ENCODE measurements at places on chromosomes 6 and 20.

- no peak for DNase-seq
Measured at GRCh38 chr6:136012943-136013342, 161.4 kb downstream of the PDE7B start.

DNA sequence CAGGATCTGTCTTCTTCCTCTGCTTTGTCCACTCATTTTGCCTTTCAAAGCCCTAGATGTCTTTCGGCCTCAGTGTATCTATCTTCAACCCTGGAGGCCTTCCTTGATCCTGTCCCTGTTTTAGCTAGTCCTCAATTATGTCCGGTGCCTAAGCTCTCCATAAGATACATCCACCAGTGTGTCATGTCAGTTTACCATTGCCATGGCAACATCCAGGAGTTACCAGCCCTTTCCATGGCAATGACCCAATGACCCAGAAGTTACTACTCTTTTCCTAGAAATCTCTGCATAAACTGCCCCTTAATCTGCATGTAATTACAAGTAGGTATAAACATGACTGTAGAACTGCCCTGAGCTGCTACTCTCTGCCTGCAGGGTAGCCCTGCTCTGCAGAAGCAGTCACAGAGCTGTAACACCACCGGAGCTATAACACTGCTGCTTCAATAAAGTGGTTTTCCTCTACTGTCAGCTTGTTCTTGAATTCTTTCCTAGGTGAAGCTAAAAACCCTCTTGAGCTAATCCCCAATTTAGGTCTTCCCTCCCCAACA is 712.1 kb upstream of the AGPAT4 start:
- no peak for DNase-seq

GRCh38 chr6:89372506-89372901 is 20.0 kb upstream of the UBE2J1 start:
- no peak for DNase-seq

DNA sequence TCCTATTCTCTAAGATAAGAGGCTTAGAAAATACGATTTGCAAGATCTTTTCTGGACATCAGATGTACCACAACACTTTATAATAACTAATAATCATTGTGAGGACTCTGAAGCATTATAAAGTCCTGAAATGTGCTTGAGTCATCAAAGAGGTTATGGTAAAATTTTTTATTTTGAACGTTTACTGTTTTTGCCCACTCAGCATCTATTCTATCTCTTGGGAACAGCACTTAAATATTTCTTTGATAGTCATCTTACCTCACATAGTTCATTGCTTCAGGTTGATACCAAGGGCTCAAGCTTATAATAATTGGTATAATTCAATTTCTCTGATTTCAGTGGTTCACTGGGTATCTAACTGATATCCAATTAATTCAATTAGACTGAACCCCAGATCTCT is 700.5 kb downstream of the KHDRBS2 start:
- no peak for DNase-seq

DNA sequence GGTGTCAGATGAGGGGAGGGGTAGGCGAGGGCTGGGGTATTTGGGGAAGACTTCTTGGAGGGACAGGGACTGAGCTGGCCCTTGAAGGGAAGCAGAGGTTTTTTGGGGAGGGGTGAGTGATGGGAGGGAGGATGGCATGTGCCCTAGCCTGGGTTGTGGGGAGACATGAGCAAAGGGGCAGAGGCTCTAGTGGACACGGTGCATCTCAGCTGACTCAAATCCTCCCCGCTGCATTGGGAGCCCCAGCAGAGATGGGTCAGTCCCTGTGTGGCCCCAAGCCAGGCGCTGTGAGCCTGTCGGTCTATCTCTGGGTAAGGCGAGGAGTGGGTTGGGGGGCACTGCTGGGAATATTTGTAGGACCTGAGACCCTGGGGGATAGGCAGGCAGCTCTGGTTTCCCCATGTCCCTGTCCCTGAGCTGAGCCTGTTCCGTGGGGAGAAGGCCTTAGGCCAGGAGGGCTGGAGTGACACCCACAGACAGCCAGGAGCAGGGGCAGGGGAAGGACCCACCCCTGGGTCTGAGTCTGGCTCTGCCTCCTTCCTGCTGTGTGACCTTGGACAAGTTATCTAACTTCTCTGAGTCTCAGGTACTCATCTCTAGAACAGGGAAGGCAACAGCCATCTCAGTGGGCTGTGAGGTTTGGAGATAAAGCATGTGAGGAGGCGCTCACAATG is 36.0 kb downstream of the SPDEF start:
- no peak for DNase-seq

DNA sequence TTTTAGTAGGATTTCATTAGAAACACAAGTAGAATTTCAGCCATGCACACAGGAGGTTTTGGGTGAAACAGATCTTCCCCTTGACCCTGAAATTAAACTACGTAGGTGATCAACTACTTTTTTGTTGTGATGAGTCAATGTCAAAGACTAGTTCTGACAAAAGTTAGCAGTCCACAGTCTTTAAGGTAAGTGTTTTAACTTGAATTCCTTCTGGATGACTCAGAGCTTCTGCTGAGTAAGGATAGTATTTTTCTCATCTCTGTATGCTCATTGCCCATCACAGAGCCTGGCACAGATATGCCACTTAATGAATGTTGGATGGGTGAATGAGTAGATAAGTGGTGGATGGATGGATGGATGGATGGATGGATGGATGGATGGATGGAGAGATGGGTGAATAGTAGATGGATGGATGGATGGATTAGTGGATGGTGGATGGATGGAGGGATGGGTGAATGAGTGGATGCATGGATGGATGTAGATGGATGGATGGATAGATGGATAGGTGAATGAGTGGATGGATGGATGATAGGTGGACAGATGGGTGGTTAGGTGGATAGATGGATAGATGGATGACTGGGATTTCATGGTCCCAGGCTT is 165.3 kb downstream of the ZMYND8 start:
- DNase-seq: no peak

- peak; percentile 7 for DNase-seq
Measured at GRCh38 chr6:97059473-97059872, 134.9 kb downstream of the KLHL32 start.

DNA sequence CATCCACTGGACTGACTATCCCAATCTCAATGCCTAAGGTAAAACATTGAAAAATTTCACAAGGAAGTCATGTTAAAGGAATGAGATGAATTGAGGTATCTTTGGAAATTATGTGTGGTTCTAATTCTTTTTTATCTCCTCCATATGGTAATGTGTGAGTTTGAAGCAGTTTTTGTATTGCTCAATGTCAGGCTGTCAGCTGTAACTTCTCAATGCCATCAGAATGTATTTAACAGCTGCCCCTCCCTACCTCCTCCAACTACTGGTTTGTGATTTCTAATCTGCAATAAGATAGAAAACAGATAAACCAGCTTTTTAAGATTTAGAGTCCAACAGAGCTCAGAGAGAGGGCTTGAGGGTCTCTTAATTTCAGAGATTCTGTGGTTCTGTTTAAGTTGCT is 1005.8 kb upstream of the ADGRB3 start:
- DNase-seq: no peak

- no peak for DNase-seq
Measured at GRCh38 chr6:90146921-90147649, 149.6 kb downstream of the BACH2 start.

GRCh38 chr6:42140756-42141602 is 1.4 kb downstream of the C6orf132 start:
- DNase-seq: no peak

DNA sequence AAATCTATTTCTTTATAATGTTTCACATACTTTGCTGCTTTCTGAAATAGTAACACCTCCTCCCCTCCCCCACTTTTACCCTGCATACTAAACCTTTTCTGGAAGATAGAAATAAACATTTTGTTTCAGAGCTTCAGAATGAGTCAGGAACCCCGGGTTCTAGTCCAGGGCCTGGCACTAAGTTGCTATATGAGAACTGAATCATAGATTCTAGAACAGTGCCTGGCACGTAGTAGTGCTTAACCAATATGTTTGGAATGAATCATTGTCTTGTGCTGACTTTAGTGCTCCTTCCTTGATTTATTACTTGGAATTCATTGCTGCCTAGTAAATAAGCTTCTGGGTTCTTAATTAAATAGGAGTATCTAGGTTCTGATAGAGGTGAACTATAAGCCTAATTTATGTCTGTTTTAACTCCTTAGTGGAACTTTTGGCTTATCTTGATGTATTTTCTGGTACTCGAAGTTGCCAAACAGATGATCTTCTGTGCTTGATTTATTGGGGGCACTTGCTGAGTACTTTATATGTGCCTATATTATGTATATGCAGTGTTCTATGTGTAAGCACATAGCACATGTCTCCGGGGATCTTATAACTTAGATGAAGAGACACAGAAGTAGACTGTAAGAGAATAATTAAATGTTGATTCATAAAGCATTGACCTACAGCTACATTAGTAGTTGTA is 18.6 kb downstream of the TAB2 start:
- peak; percentile 70 for DNase-seq

GRCh38 chr6:9178071-9178470 is 742.7 kb upstream of the SLC35B3 start:
- no peak for DNase-seq

- DNase-seq: no peak
Measured at GRCh38 chr6:39657355-39658135, 67.7 kb downstream of the KIF6 start.

- no peak for DNase-seq
Measured at GRCh38 chr20:52201395-52201794, 9.8 kb upstream of the ZFP64 start.

DNA sequence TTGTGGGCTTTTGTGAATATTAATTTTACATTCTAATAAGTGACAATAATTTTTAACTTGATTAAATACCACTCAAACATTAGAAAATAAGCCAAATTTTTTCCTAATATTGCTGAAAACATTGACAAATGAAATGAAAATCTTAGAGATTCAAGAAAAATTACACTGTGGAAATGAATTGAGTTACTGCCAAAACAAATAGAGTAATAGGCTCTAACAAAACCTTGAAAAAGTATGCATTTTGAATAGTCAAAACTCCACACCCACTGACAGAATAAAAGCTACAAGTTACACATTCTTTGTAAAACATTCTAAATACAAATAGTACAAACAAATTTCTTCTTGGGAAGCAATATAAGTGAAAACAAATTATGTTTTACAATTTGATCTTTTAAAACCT is 5.9 kb downstream of the TBX18 start:
- DNase-seq: no peak

- DNase-seq: peak; percentile 42
Measured at GRCh38 chr6:109768485-109768884, 77.4 kb downstream of the FIG4 start.

GRCh38 chr6:118283766-118284165 is 264.3 kb upstream of the PLN start:
- peak; percentile 51 for DNase-seq

DNA sequence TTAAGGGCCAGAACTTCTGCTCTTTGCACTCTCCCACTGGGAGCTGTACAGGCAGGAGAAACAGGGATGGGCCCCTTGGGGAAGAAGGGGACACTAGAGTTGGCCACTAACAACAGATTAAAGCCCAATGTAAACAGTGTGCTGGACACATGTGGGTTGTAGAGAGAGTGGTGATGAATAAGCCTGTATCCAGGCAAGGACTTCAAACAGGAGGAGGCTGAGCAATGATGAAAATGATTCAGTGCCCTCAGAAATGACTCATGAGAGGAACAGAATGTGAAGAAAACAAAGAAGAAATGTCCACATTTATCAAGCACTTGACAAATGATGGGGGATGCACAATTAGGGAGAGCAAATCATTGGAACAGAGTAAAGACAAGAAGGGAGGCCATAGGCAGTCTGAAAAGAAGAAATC is 242.3 kb downstream of the TBX18 start:
- DNase-seq: peak; percentile 94

- DNase-seq: no peak
Measured at GRCh38 chr6:13241364-13241763, 87.0 kb downstream of the TBC1D7 start.

- DNase-seq: no peak
Measured at GRCh38 chr20:59361411-59361810, 61.0 kb downstream of the EDN3 start.

DNA sequence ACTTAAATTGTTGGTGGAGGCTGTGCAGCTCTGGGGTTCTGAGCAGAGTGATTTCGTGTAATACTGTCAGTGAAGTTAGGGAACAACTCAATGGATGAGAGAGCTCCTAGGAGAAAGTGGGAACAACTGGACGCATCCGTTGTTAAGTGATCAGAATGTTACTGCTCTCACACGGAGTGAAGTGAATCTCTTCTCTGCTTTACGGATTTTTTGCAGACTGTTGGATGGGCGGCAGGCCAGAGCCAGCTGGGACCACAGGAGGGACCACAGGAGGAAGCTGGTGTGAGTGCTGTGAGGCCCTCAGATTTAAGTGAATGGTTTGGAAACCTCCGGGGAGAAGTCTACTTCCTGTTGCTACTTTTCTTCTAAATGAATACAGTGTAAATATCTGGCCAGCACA is 23.7 kb upstream of the PPP1R14C start:
- no peak for DNase-seq

DNA sequence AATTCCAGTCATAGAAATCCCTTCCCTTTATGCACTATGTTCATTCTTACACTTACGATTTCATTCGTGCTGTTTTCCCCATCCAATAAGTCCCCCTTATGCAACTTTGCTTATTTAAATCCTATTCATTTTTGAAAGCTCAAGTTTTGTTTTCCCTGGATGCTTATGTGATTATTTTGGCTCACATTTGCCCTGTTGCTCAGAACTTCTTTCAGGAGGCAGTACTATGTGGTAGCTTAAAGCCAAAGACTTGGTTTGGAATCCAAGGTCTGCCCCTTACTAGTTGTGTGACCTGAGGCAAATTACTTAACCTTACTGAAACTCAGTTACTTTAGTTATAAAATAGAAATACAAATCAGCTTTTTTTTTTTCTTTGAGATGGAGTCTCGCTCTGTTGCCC is 59.6 kb downstream of the MOXD1 start:
- no peak for DNase-seq

GRCh38 chr20:33280775-33281174 is 2.2 kb upstream of the BPIFB1 start:
- no peak for DNase-seq
